ENCODE measurements at places on chromosomes 6 and 20.

DNA sequence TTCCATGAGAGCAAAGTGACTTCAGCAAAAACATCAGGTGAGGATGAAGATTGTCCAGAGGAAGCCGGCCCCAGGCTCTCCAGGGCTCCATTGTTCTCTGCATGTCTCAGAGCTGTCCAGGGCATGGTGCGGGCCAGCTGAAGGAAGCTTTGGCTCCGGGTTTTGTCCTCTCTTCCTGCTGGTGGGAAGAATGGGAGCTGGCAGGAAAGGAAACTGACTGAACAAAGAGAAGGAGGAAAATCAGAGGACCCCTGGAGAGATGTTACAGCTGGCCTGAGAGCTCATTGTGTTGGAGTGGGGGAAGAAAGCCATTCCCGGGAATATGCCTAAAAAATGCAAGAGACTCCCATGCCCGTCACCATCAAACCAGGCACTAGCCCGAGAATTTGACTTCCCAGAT lies 27.1 kb downstream of the PRND start:
- no peaks in the 10 kb centered on the region for H3K27me3 ChIP-seq
- H3K36me3 ChIP-seq = no peaks in the 10 kb centered on the region
- H3K4me3 ChIP-seq = no peak overlapping the region
- H3K27ac ChIP-seq = no peak overlapping the region
- DNase-seq = no peak

DNA sequence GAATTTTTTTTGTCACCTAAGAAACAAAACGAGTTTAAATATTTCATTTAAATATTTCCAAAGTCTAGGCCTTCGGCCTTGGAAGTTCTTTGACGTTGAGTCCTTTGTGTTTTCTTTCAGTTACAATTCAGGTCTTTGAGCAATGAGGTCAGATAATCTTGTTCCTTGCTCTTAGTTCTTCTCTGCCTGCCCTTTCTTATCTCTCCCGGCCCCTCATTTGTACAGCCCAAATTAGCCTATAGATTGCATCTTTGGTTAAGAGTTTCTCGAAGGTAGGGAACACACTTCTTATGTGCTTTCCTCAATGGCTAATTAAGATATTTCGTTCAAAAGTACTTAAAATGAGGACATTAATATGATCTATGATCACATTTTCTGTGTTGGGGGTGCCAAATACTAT lies 18.5 kb downstream of the RPS12 start:
- H3K36me3 ChIP-seq = no peaks in the 10 kb centered on the region
- no peak for DNase-seq
- H3K27me3 ChIP-seq = no peaks in the 10 kb centered on the region

- no peaks in the 10 kb centered on the region for H3K36me3 ChIP-seq
- H3K4me3 ChIP-seq = no peak overlapping the region
- DNase-seq = no peak
- H3K27ac ChIP-seq = no peak overlapping the region
- no peaks in the 10 kb centered on the region for H3K4me1 ChIP-seq
- no peaks in the 10 kb centered on the region for H3K27me3 ChIP-seq
These were observed 324.2 kb upstream of the CNR1 start for GRCh38 chr6:88490195-88490907.

DNA sequence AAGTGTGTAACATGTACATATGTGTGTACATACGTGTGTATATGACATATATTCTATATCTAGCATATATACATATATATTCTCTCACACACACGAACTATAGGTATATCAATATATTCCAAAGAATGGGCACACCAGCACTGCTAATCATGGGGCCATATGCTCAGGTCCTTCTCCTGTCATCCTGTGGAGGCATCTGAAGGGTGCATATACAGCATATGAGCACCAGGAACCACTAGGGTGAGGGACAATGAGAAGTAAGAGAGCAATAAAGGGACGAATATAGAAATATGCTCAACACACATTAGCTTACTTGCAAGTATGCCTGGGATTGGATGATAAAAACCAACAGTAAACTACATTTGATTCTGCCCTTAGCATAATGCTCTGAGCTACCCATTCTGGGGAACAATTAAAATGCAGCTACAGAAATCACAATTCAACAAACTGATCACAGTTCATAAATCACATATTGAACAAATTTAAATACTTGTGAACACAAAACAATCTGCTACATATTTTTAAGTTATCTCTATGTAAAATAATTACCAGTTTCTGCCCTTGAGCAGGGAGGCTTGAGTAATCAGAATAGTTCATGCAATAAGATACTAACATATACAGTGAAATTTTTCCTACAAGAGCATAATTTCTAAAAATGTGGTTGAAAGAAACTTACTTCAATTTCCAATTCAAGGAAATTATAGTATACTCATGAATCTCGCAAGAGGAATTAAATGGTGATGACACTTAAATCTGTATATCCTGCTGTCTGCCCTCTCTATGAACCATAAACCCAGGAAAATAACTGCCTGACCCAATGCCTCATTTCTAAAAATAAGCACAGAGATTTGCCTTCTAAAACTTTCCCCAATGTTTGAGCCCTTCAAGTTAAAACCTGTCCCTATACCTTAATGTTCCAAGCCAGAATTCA lies 272.2 kb upstream of the THEMIS start:
- no peak overlapping the region for H3K4me3 ChIP-seq
- no peaks in the 10 kb centered on the region for H3K4me1 ChIP-seq
- no peaks in the 10 kb centered on the region for H3K27me3 ChIP-seq
- no peak for DNase-seq
- no peaks in the 10 kb centered on the region for H3K36me3 ChIP-seq

DNA sequence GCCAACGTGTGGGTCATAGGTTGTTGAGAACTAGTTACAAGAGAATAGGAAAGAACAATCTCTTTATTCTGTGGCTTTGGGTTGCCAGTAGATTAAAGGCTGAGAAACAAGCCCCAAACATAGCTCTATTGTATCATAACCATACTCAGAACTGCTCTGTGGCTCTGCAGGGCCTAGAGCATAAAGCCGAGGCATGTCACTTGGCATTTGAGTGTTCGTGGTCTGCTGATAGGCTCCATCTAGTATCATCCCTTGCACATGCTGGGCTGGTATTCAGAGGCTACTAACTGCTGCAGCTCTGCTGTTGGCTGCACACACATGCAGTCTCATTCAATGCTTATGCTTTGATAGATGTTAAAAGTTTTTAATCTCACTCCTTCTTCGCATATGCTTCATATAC lies 157.9 kb downstream of the OGFRL1 start:
- H3K27me3 ChIP-seq = no peaks in the 10 kb centered on the region
- no peaks in the 10 kb centered on the region for H3K4me1 ChIP-seq
- no peak overlapping the region for H3K27ac ChIP-seq
- no peaks in the 10 kb centered on the region for H3K36me3 ChIP-seq

GRCh38 chr6:3557336-3557735 lies 100.5 kb upstream of the SLC22A23 start:
- no peaks in the 10 kb centered on the region for H3K36me3 ChIP-seq
- H3K4me1 ChIP-seq = no peaks in the 10 kb centered on the region
- H3K27me3 ChIP-seq = no peaks in the 10 kb centered on the region
- DNase-seq = no peak

- H3K4me1 ChIP-seq = no peaks in the 10 kb centered on the region
- no peaks in the 10 kb centered on the region for H3K27me3 ChIP-seq
- H3K27ac ChIP-seq = peak overlapping the region; percentile 90
- H3K36me3 ChIP-seq = no peaks in the 10 kb centered on the region
These were observed 236.3 kb upstream of the ZNF217 start for GRCh38 chr20:53829724-53830521.

DNA sequence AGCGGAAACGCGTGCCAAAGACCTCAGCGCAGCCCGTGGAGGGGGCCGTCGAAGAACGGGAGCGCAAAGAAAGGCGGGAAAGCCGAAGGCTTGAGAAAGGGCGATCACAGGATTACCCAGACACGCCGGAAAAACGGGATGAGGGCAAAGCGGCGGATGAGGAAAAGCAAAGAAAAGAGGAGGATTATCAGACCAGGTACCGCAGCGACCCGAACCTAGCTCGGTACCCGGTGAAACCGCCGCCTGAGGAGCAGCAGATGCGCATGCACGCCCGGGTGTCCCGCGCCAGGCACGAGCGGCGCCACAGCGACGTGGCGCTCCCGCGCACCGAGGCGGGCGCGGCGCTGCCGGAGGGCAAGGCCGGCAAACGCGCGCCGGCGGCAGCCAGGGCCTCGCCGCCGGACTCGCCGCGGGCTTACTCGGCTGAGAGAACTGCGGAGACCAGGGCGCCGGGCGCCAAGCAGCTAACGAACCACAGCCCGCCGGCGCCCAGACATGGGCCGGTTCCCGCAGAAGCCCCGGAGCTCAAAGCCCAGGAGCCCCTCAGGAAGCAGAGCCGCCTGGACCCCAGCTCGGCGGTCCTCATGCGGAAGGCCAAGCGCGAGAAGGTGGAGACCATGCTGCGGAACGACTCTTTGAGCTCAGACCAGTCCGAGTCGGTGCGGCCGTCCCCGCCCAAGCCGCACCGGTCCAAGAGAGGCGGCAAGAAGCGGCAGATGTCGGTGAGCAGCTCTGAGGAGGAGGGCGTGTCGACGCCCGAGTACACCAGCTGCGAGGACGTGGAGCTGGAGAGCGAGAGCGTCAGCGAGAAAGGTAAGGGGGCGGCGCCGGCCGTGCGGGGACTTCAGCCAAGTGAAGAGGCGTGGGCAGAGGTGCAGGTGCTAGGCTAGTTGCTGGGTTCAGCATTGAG lies 296.2 kb downstream of the RIMS1 start:
- no peak overlapping the region for H3K27ac ChIP-seq
- DNase-seq = peak; percentile 57
- peak overlapping the region; percentile 61 for H3K4me3 ChIP-seq
- no peaks in the 10 kb centered on the region for H3K36me3 ChIP-seq

- H3K27me3 ChIP-seq = no peaks in the 10 kb centered on the region
- no peak overlapping the region for H3K27ac ChIP-seq
- no peaks in the 10 kb centered on the region for H3K4me1 ChIP-seq
- no peaks in the 10 kb centered on the region for H3K36me3 ChIP-seq
These were observed 239.7 kb upstream of the SUPT3H start for GRCh38 chr6:45617441-45617840.

GRCh38 chr6:24426729-24427446 lies 24.2 kb downstream of the MRS2 start:
- no peaks in the 10 kb centered on the region for H3K27me3 ChIP-seq
- DNase-seq = no peak
- H3K36me3 ChIP-seq = no peaks in the 10 kb centered on the region
- no peak overlapping the region for H3K4me3 ChIP-seq

GRCh38 chr20:36308986-36309385 lies 2.8 kb downstream of the DLGAP4 start:
- H3K4me3 ChIP-seq = no peak overlapping the region
- no peak overlapping the region for H3K27ac ChIP-seq
- DNase-seq = no peak
- H3K27me3 ChIP-seq = peaks cover 43% of the 10 kb centered on the region
- H3K4me1 ChIP-seq = peaks cover 7% of the 10 kb centered on the region

DNA sequence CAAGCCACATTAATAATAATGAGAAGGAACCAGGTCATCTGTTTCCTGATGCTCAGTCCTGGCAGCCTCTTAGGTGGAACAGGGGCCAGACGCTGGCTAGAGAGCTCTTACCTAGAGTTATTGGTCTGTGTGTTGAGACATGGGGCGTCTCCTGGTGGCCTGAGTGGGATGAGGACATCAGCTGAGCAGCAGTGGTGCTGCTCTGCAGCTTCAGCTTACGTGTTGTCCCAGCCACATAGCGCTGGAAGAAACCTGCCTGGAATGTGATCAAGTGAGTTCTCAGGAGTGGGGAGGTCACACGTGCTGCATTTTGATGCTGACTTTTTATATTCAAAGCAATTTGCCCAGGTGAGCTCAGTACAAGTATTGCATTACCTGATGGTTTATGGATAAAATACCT lies 355.4 kb downstream of the CDH26 start:
- H3K27ac ChIP-seq = no peak overlapping the region
- H3K4me1 ChIP-seq = no peaks in the 10 kb centered on the region

DNA sequence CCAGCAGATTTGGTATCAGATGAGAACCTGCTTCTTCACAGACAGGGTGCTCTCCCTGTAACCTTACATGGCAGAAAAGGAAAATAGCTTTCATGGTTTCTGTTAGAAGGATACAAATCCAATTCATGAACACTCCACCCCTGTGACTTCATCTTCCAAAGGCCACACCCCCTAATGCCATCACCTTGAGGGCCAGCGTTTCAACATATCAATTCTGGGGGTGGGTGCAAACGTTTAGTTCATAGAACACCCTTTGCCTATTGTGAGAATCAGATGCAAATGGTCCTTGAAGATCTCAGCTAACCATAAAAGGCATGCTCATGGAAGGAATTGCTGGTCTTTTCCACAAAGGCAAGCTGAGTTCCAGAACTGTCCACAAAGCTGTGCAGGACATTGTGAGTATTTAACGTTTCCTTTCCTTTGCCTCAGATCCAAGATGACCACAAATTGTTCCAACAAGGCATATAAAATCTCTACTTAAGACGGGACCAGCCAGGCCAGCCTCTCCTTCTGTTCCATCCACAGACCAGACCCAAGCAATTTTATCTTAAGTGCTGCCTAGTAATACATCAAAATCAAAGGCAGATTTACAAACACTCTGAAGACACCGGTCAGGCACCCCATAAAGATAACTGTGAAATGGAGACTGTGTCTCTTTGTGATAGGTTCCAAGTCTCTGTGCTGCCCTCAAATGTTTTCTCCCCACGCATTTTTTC lies 34.7 kb upstream of the SSTR4 start:
- H3K27me3 ChIP-seq = no peaks in the 10 kb centered on the region
- no peak for DNase-seq

- H3K27ac ChIP-seq = no peak overlapping the region
- no peak for DNase-seq
- no peak overlapping the region for H3K4me3 ChIP-seq
These were observed 288.9 kb downstream of the PREX1 start for GRCh38 chr20:48538856-48539255.

DNA sequence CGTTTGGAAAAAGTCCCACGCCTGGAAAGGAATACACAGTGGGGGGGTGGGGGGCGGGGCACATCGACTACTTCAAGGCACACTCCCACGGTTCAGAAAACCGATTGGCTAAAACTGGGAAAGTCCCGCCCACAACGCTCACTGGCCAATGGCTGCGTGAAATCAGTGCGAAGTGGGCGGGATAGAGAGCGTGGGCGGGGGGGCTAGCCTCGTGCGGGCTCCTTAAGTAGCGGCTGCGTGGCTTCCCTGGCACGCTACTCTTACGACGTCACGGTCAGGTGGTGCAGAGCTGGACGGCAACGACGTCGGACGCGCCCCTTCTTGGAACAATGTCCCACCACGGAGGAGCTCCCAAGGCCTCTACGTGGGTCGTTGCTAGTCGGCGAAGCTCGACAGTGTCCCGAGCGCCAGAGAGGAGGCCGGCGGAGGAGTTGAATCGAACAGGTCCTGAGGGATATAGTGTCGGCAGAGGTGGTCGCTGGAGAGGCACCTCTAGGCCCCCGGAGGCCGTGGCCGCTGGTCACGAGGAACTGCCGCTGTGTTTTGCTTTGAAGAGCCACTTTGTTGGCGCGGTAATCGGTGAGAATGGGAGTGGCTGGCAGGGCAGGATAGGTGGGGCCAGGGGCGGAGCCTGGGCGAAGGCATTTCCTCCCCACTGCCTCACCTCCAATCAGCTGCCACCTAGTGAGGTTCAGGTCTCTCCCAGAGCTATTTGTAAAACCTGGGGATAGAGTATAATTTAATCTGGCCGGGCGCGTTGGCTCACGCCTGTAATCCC lies at the start of gene DDX43:
Gene DDX43, plus strand, starts transcription at position 252 of the 778 bp plus-strand sequence. Its CDS starts 78 bp downstream, at position 330.
- H3K36me3 ChIP-seq = no peaks in the 10 kb centered on the region
- peak within 1 kb of the TSS; percentile 50 for H3K27ac ChIP-seq
- peak within 1 kb of the TSS; percentile 22 for H3K4me3 ChIP-seq
- peak; percentile 54 for DNase-seq

GRCh38 chr6:131199568-131200272 lies 64.5 kb downstream of the AKAP7 start:
- H3K36me3 ChIP-seq = no peaks in the 10 kb centered on the region
- no peak for DNase-seq
- no peaks in the 10 kb centered on the region for H3K27me3 ChIP-seq
- H3K4me3 ChIP-seq = no peak overlapping the region
- H3K4me1 ChIP-seq = no peaks in the 10 kb centered on the region
- H3K27ac ChIP-seq = no peak overlapping the region
